Cortex of kidney (tissue), 1 donor: ENCODE measurements at places on chromosomes 16 and 17.

GRCh38 chr16:11121914-11122692, 133.9 kb downstream of the SOCS1 start:
- no peak for DNase-seq

GRCh38 chr17:75010683-75011400, 1.6 kb upstream of the MRPL58 start:
- no peak for DNase-seq

DNA sequence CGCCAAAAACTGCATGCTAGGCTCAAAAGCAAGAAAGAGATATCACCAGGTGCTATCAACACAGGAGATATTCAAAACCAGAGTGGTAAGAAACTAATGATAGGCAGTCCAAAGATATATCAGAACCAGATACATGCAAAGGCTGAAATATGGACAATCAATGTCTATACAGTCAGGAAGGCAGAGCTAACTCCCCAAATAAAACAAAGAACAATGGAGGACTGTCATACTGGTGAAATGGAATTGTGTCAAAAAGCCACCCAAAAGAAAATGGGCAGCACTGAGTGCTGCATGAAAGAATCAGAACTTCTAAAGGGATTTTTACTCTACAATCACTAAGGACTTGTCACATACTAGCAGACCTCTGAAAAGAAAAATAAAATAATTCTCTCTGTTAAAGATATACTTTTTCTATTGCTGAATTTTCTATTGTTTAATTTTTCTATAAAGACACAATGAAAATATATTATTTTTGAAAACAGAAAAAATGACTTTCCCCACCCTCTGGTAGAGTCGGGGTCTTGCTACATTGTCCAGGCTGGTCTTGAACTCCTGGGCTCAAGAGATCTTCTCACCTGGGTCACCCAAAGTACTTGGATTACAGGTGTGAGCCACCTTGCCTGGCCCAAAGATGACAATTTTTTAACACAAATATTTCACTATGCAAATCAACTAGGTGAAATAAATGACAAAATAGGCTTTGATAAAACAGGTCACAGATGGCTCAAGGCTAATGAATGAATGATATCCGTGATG, 98.2 kb downstream of the USP32 start:
- no peak for DNase-seq

DNA sequence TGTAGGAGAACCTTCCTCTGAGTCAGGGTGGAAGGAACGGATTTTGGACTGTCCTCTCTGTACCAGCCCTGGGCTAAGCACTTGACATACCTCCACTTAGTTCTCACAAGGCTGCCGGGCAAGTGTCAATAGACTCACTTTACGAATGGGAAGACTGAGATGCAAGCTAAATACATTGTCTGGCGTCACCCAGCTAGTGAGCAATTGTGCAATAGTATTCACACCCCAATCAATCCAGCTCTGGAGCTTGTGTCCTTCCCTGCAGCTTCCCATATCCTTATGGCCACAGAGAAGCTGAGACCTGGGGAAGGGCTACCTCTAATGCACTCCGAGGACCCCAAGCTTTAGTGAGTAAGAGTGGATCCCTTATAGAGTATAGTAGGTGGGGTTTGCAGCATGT, 39.8 kb downstream of the SLC6A2 start:
- DNase-seq = no peak

DNA sequence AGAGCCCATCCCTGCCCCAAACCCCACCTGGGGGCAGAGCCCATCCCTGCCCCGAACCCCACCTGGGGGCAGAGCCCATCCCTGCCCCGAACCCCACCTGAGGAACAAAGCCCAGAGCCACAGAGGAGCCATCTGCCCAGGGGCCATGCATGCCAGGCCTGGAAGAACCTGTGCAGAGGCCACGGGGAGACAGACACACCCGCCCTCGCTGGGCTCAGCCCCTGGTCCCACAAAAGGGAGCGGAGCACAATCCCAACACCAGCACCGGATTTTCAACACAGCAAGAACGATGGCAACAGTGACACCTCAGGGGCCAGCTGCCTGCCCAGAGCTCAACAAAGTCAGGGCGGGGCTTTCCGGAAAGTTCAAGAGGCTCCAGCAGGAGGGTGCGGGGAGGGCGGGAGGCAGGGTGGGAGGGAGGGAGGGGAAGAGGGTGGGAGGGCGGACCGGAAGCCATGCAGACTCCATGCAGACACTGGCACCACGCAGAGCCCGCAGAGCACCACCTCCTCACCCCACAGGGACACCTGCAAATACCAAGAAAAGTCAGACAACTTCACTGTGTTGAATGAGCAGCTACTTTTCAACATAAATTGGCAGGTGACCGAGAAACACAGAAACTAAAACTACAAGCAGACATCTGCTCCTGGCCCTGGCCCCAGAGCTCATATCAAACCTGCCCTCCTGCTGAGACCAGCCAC, 27.9 kb upstream of the C16orf95 start:
- DNase-seq = no peak

- DNase-seq = no peak
Measured at GRCh38 chr17:65564793-65565192, 3.3 kb upstream of the AXIN2 start.

DNA sequence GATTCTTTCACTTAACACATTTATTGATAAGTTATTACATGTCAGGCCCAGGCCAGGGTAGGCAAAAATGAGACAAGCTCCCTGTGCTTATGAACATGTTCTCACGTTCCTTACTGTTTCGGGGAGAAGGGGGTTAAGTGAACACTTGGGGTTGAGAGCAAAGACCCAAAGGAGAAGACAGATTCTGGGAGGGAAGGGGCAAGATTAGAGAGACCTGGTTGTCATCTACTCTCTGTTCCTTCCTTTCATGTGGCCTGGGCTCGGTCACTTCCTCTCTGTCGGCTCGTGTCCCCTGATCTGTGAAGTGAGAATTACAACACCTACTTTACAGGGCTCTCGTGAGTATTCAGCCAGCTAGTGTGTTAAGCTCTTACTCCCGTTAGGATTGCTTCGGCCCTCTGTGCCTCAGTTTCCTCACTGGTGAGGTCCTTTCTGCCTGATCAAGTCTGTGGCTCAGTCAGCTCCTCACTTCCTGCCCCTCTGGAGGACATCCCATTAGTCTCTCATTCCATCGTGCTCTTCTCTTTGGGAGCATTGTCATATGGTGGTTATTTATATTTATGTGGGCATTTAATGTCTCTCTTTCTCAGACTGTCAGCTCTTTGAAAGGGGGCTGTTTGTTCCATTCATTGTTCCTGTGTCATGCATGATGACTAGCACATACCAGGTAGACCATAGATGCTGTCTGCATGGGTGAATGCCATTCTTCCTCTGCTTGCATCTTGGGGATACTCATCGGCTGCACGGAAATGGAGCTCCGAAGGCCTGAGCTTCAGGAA, 38.9 kb downstream of the PLCG2 start:
- no peak for DNase-seq

DNA sequence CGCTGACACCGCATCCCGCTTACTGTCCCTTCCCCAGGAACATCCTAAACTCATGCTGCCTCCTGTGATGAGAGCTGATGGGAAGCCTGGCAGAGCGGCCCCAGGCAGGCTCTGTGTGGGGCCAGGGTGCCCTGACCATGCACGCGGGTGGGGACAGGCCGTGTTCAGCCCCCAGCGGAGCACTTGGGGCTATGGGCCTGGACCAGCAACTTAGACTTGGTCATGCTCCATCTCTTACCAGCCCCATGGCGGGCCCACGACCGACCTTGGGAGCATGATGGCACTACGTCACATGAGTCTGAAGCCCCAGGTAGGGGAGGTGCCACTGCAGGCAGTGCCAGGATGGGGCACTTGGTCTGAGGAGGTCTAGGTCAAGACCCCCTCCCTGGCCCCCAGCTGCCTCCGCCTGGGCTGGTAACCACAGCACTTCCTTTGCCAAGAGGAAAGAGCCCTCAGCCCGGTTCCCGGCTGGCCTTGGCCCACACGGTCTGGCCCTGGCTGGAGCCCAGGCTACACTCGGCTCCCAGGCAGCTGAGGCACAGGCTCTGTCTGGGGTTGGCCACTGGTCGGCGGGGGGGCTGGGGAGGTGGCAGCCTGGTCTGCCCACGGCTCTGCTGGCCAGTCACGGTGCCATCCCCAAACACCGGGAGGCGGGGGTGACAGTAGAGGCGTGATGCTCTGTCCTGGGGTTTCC, 25.7 kb downstream of the BAHCC1 start:
- no peak for DNase-seq

GRCh38 chr17:56832446-56832845, 1.3 kb downstream of the C17orf67 start:
- no peak for DNase-seq
